ENCODE measurements at places on chromosomes 1 and 21. TPM values are rescaled to one million over a fixed set of nuclear protein-coding genes. Genes with fewer than 3 reads are reported as not detected.

Gene MFAP2
- total RNA-seq = 0.45 TPM

Gene FCRL1
- total RNA-seq = not detected

Gene KIF21B
- 0.93 TPM for total RNA-seq

Gene SERPINC1
- 2,515 TPM for total RNA-seq

Gene BRINP2
- total RNA-seq = 0.23 TPM

Gene FAM151A
- 78.9 TPM for total RNA-seq
